ENCODE measurements at places on chromosomes 12 and 14. TPM values are rescaled to one million over a fixed set of nuclear protein-coding genes. Genes with fewer than 3 reads are reported as not detected.

CDCA3 gene
- total RNA-seq, result 4.4 TPM

ATP23 gene
- 16.1 TPM for total RNA-seq

SDSL gene
- total RNA-seq, result 20.1 TPM

KRT6C gene
- not detected for total RNA-seq

LALBA gene
- not detected for total RNA-seq

GRCh38 chr12:57837864-57838562 lies 8.5 kb downstream of the CTDSP2 start:
- no peak for DNase-seq

GRCh38 chr12:105935106-105935505 lies 203.6 kb downstream of the NUAK1 start:
- DNase-seq, result no peak

- no peak for DNase-seq
Measured at GRCh38 chr12:109308534-109309380, at the start of gene FOXN4. Gene FOXN4 (minus strand): TSS chr12:109309284. CDS start chr12:109308321, 963 bp downstream.

DNA sequence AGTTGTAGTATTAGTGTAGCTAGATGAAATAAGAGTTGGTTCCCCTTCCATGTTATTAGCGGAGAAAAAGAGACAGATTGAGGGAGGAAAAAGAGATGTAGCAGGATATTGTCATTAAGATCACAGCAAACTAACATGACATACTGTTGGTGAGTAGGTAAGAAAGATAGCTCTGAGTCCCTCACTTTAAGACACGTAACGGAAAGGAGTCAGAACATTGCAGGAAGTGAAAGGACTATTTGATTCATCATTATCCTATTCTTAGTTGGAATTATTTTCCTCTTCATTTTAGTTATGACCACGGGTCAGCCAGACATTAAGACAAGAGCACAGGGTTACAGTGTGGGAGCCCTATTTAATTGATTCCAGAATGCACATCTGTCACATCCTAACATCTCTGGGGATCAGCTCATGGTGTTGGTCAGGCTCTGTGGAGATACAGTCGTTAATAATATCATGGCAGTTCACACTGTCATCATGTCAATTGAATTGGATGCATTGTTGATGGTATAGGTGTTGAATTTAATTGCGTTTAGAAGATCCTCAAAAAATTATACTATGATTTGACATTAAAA lies 55.0 kb downstream of the TMX1 start:
- no peak for DNase-seq

- DNase-seq, result no peak
Measured at GRCh38 chr14:68824207-68824516, 31.3 kb upstream of the ZFP36L1 start.

Measured in left colon (tissue), 2 donors.